Neural crest cell (in vitro differentiated cells): ENCODE measurements at places on chromosomes 11 and 22. TPM values are rescaled to one million over a fixed set of nuclear protein-coding genes. Genes with fewer than 3 reads are reported as not detected.

The APOL4 gene
- not detected in 2 replicates for total RNA-seq

The OR5A1 gene
- total RNA-seq, result not detected in 2 replicates

The LRRC74B gene
- not detected in 2 replicates for total RNA-seq

The EIF4ENIF1 gene
- 47.4 and 48.1 TPM in 2 replicates for total RNA-seq

The ZNF215 gene
- 10.2 and 11.2 TPM in 2 replicates for total RNA-seq

The PGA5 gene
- total RNA-seq, result not detected in 2 replicates

The OLFML1 gene
- total RNA-seq, result 0.84 and 1.1 TPM in 2 replicates

The OR8B2 gene
- total RNA-seq, result not detected in 2 replicates

The TMEM126A gene
- 34.6 and 36.4 TPM in 2 replicates for total RNA-seq

DNA sequence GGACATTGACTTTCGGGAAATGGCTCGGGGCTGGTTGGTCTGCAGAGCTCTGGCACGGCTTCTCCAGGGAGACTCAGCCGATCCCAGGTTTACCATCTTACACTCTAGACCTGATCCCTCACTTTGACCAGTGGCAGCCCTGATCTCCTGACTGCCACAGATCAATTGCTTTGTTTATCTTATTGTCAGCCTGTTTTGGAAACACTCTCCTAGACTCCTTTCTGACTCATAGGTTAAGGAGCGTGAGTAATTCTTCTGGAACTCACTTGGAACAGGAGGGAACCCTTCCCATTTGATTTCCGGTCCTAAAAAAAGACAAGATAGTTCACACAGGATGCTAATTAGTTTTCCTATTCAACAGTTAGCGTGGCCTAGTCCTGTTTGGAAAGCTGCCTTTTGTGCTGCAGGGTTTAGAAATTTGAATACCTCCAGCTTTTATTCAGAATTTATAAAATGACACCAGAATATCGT lies 16.0 kb upstream of the BMAL1 start:
- no peak for DNase-seq

GRCh38 chr11:127392575-127392974 lies 392.0 kb upstream of the KIRREL3 start:
- no peak for DNase-seq

- no peak for DNase-seq
Observed at GRCh38 chr11:110527146-110527545, 97.4 kb downstream of the FDX1 start.

- no peak for DNase-seq
Observed at GRCh38 chr22:29300467-29300806, 6.0 kb upstream of the GAS2L1 start.

DNA sequence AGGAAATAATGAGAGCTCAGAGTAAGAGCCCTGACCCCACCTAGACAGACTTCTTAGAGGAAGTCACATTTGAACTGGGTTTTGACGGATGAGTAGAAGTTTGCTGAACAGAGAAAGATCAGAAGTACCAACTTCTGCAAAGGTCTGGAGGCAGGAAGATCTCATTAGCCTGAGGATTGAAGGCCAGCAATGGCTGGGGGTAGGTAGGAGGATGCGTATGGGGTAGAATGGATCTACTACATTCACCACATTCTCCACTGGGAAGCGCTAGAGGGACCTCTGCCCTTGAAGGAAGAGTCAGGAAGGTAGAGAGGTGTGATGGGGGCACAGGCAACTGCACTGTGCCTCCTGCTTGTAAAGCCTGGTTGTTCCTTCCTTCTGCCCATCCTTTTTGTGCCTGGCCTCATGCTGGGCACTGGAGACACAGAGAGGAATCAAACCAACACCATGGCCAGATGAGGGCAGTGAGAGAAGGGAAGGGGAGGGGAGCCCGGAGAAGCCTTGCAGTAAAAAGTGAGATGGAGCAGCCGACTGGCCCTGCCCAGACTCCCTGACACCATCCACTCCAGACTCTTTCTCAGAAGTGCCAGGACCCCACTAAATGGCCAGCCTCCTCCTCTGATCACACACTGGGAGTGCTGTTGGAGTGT lies 4.9 kb downstream of the TPBGL start:
- no peak for DNase-seq

GRCh38 chr11:119744577-119744976 lies 15.6 kb upstream of the NECTIN1 start:
- DNase-seq, result no peak

DNA sequence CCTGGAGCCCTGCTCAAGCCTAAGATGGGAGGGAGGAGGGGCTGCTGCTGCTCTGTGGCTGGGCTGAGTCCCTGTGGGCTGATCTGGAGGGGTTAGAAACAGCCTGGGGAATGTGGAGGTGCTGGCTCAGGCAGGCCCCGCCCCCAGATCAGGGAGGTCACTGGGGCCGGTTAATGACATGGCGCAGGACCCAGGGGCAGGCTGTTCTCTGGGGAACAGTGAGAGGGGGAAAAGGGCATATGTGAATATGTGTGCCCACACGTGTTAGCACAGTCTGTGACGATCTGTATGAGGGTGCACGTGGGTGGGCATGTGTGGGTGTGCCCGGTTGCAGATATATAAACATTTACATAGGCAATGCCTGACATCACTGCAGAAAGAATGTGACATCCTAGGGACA lies 143.5 kb downstream of the MIAT start:
- no peak for DNase-seq

DNA sequence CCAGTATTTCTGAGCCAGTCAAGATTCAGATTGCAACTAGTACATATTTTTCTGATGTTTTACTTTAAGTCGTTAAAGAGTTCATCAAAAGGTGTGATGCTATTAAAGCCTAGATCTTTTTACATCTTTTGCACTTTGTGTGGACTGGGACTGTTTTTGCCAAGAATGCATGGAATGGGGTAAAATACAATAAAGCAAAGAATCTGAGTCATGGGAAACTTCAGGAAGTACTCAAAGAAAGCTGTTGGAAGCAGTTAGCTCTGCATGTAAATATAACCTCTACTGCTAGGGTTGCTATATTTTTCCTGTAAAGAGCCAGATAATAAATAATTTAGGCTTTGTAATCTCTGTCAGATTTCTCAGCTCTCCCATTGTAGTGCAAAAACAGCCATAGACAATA lies 20.9 kb downstream of the ATXN10 start:
- DNase-seq, result no peak

DNA sequence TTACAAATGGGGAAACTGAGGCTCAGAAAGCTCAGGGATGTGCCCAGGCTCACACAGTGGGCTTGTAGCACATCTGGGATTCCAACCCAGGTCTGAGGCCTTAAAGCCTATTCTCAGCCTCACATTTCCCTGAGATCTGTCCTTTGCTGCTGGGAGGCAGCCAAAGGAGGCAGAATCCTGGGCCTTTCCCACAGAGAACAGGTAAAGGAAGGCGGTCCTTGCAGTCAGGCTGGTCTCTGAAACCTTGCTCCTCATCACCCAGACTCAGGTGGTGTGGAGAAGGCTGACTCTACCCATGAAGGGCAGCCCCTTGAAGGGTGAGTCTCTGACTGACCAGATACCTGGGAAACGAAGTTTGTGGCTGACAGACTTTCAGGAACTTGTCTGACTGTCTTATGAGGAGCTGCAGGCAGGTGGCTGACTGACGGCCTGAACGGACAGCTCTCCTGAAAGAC lies 7.8 kb downstream of the SLCO2B1 start:
- no peak for DNase-seq

DNA sequence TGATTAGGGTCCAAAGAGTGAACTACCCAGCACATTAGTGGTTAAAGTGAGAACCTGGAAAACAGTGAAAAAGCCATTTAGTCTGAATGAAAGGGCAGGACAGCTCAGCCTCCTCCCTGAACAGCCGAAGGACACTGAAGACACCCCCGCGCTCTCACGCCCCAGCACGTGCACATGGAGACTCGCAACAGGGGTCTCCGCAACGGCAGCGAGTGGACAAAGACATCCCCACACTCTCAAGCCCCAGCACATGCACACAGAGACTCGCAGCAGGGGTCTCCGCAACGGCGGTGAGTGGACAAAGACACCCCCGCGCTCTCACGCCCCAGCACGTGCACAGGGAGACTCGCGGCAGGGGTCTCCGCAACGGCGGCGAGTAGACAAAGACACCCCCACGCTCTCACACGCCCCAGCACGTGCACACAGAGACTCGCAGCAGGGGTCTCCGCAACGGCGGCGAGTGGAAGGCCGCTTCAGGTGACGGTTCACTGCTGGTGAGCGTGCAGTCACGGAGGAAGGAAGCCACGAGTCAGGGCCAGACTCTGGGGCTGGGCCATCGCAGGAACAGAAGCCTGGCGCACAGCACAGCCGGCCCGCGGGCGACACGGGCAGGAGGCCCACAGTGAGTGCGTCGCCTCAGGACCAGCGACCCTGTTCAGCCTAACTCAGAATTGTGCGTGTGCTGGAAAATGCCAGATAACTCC lies 43.6 kb downstream of the BRD1 start:
- DNase-seq, result no peak

DNA sequence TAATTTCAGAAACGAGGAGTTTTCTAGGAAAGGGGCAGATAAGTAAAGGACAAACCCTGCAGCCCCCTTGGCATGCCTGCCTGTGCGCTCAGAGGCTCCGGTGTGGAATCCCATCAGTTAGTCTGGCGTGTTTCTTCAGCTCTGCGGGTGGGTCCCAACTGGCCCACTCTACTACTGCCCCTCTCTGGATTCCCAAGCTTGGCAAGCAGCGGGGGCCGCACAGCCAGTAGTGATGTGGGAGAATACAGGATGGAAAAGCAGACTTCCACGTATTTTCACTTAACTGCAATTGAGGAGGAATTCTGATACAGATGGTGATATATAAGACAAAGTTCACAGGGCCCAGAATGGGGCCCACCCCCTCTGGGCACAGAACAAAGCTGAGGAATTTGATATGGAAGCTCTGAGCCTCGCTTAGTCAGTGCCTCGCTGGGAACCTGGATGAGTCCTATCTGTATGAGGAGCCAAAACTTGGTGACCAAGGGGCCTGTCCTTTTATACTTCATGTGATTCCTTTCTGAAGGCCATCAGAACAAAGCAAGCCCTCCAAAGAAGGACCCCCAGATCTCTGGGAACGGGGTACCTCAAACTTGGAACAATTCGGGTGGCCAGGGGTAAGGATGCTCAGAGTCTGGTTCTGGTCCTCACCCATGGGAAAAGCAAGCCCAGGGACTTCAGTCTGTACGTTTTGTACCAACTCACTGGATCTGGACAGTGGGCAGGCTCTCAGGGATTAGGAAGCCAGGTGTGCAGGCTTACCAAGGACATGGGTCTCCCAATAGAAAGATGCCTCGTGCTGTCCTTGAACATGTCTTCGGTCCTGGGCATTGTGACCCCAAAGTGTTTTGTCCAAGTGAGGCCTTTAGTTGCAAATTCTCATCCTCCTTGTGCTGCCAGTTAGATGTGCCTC lies 26.0 kb downstream of the RELT start:
- no peak for DNase-seq

GRCh38 chr11:14288189-14288935 lies 70.6 kb downstream of the RRAS2 start:
- no peak for DNase-seq

GRCh38 chr11:69801513-69802335 lies 17.5 kb downstream of the FGF3 start:
- DNase-seq, result peak; percentile 58
